ENCODE measurements at places on chromosomes 11 and 22. TPM values are rescaled to one million over a fixed set of nuclear protein-coding genes. Genes with fewer than 3 reads are reported as not detected.

BIRC3 gene
- total RNA-seq: 17.7 TPM

DLAT gene
- total RNA-seq: 21.9 TPM

MIF gene
- 164 TPM for total RNA-seq

HORMAD2 gene
- not detected for total RNA-seq

MEI1 gene
- 0.31 TPM for total RNA-seq

FAM180B gene
- not detected for total RNA-seq

TSPAN32 gene
- total RNA-seq: not detected

OSBP2 gene
- 3.9 TPM for total RNA-seq

APOA1 gene
- total RNA-seq: not detected

APOA5 gene
- total RNA-seq: not detected

ZBTB16 gene
- 30.0 TPM for total RNA-seq

APOL6 gene
- total RNA-seq: 11.3 TPM

TUB gene
- total RNA-seq: 2.3 TPM

ARHGAP8 gene
- not detected for total RNA-seq

SCN4B gene
- under 0.01 TPM for total RNA-seq

TUBA8 gene
- 1.0 TPM for total RNA-seq

GSTT2B gene
- 1.3 TPM for total RNA-seq

RASL10A gene
- 0.25 TPM for total RNA-seq

All from bladder microvascular endothelial cell (primary cell).